Muscle of arm (tissue), 14 donors: ENCODE measurements at places on chromosomes 5 and 9.
A peak's percentile ranks its signal among the peaks of the same experiment; 100 is the strongest.

GRCh38 chr9:93068956-93069355 is 10.5 kb downstream of the SUSD3 start:
- no peak for DNase-seq

GRCh38 chr5:17766031-17766430 is 131.8 kb downstream of the TAF11L14 start:
- no peak for DNase-seq

GRCh38 chr5:5139777-5140478 is at the start of gene ADAMTS16:
TSS of gene ADAMTS16 (plus strand) at chr5:5140330. CDS start at chr5:5140468, 138 bp downstream.
- no peak for DNase-seq

DNA sequence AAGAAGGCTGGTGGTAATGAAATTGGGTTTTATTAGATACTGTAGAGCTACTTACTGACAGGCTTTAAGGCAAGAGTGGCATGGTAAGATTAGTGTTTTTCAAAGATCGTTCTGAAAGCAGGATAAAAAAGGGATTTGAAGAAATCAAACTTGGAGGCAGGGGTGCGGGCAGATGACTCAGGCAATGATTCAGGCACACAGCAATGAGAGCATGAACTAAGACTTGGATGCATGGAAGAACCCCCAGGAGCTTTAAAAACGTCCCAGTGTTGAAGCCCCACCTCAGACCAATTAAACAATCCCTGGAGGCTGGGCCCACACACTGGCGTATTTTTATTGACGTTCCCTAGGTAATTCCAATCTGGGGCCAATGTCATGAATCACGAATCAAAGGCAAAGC is 102.5 kb downstream of the SREK1 start:
- DNase-seq = no peak

DNA sequence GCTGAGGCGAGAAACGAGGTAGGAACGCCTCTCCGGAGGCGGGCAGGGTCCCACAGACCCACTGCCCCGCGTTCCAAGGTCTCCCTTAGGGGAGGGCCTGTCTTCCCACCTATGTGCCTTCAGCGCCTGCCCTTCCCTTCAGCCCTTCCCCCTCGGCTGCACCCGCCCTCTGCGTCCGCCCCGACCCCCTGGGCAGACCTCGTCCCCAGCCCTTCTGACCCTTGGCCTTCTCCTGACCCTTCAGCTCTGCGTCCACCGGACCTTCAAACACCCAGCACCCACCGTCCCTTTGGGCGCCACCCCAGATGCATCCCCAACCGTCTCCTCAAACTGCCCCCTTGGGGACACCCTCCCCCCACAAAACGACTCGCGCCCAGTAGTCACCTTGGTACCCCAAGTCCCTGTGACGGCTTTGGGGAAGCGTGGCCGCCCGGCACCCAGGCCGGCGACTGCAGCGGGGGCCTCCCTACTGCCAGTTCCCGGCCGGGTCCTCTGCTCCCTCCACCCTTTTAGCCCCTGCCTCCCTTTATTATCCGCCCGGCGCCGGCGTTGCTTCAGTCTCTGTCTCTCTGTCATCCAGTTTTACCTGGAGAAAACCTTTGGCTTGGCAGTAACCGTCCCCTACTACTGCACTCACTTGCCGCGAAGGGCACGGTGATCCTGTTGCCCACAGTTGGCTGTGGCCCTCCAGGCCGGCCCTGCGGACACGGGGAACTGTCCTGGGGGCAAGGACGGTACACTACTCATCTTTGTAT is 421 bp downstream of the RUSC2 start:
- peak; percentile 55 for DNase-seq
